ENCODE measurements at places on chromosomes 12 and 14.
A peak's percentile ranks its signal among the peaks of the same experiment; 100 is the strongest.

- DNase-seq: no peak
Measured at GRCh38 chr14:60753264-60754119, 18.9 kb downstream of the MNAT1 start.

DNA sequence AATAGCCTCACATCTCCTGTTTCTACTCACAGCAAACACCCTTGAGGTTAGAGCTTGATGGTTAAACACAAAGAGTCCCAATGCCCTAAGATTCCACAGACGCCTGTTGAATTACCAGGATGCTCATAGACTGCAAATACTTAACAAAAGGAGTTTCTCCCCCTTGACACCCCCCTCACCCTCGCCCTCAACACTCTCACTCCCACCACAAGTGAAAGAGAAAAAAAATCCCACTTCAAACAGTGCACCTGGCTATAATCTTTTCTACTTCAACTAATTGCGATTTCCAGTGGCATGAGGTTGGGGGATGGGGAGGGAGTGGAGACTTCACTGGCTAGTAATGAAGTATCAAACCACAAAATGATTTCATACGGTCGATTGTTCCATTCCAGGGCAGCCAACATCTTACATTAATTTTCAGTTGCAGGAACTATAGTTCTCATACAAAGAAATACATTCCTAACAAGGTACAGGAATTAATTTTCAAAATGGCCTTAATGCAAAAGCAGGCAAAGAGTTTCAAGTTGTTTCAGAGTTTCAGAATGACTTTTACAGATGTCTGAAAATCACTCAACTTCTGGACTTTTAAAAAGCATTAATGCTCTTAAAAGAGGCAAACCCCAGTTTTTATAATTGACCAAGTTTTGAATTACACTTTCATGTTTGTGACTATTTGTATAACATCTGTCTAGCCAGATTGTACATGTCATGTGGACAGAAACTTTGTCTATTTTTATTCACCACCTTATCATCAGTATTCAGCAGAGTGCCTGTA is 390.7 kb downstream of the C12orf75 start:
- DNase-seq: no peak

- no peak for DNase-seq
Measured at GRCh38 chr12:95591731-95592130, 40.5 kb upstream of the USP44 start.

- DNase-seq: no peak
Measured at GRCh38 chr12:69916544-69917235, 91.7 kb downstream of the MYRFL start.

DNA sequence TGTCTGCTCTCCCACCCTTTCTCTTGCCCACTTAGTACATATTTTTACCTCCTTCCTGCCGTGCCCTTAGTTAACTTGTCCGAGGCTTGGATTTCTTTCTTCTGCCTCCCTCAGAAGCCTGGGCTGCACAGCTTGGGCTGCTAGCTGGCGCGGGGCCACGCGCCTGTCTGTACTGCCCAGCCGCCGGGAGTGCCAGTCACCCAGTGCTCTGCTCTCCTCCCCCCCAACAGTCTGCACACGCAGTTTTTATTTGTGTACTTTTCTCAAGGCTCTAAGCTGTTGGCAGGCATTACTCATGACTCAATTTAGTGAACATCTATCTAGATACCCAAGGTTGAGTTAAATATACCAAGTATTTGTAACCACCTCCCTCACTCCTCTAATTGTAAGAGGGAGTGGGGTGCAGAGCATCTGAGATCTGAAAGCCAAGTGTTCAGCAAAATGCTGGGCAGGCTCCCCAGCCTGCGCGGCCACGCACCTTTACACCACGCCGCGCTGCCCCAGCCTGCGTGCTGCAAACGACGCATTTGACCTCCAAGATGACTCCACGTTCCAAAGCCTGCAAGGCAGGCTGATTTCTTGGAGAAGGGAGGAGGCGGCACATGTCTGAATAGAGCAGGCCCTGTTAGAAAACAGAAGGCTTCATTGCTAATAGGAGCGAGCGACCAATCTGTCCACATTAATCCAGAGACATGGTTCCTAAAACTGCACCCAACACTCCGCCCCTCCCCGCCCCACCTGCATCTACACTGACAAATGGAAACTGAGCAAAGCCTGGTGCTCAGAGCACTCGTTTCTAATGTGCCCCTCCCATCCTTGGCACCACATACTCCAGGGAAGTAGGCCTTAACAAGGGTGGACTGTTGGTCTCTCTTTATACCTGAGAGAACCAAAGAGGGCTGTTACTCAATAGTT is 18.2 kb upstream of the CACNA2D4 start:
- DNase-seq: no peak

GRCh38 chr14:22896760-22897159 is 13.7 kb downstream of the REM2 start:
- DNase-seq: no peak

- peak; percentile 15 for DNase-seq
Measured at GRCh38 chr14:68779761-68780323, 13.0 kb downstream of the ZFP36L1 start.

DNA sequence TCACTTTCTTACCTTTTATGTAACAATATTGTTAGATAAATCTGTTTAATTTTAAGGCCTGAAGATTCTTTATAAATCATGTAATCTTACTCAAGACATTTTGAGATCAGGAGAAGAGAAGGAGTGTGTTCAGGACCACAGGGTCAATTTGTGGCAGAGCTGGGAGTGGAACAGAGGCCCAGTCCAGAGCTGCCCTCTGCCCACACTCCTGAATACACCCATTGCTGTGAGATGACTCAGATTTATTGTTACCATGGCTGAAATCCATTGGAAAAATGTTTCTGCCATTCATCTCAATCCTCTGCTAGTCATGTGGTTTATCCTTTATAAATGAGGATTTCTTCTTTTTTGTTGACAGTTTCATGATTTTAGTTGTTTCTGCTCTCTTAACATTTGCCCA is 100.5 kb upstream of the STXBP6 start:
- no peak for DNase-seq

- DNase-seq: no peak
Measured at GRCh38 chr14:59332727-59333126, 132.5 kb downstream of the GPR135 start.

DNA sequence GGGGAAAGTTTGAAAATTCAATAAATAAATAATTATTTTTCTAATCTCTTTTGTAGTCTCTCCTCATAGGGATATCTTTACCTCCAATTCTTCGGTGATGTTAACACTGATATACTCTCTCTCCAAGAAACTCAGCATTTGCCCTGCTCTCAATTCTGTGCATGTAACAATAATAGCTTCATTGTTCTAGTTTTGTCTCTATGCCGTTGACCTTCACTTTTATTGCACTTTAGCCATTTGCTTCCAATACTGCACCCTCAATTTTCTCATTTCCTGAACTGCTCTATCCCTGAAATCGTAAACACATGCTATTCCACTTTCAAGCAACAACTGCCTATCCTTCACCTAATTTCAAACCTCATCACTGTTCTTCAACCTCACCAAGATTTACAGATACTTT is 645.0 kb downstream of the C12orf50 start:
- DNase-seq: no peak

DNA sequence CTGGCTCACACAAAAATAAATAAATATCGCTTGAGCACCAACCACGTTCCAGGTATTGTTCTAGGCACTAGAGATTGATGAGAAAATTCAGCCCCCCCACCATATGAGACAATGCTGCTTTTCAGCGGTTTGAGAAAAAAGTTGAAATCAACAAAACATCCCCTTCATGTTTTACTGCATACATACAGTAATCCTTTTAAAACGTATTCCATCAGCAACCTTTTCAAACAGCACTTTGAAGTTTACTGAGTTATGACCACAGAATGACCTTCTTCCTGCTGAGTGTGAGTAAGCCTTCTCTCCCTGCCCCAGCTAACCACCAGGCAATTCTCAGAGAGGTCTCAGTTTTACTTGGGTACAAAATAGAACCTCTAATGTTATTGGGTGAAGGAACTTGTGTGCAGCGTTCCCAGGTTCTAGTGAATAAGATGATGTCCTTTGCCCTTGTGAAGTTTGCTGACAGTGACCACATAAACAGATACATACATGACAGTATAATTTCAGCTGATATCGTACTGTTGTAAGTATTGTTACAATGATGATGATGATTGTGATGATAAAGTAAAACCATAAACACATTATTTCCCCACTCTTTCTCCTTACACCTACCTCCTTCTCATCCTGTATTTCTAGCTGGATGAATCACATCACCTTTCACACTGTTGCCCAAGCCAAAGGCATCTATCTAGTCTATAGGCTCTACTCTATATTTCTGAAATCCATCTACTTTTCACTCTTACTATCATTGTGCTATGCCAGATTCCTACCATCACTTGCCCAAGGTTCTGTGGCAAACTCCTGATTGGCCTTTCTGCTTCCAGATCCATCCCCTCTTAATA is 124.4 kb upstream of the KRR1 start:
- no peak for DNase-seq

Data from stimulated activated CD4-positive, alpha-beta T cell treated with anti-CD3 and anti-CD28 coated beads, Interleukin-12 subunit alpha, Interleukin-12 subunit beta, amount 100 ng/mL, for 4 hours (primary cell).